Effector memory CD4-positive, alpha-beta T cell (primary cell): ENCODE measurements at places on chromosomes 6 and 20.

DNA sequence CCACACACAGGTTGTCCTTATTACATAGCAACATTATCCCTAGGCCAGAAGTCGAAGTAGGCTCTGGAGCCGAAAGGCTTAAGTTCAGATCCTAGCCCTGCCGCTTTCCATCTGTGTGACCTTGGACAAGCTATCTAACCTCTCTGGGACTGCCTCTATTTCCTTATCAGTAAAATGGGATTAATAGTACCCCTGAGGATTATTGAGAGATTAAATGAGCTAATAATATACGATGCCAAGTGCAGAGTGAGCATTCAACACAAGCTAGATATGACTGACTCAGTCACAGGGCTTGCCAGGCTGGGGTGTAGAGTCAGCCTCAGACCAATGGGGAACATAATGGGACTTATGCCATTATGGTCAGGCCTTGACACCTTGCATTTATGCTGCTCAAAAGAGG, 8.9 kb upstream of the SPATA2 start:
- no peak for DNase-seq

- DNase-seq: no peak
These were observed 151.0 kb downstream of the VEGFA start for GRCh38 chr6:43921039-43921438.

GRCh38 chr6:19669206-19669605, 168.0 kb upstream of the ID4 start:
- DNase-seq: no peak

DNA sequence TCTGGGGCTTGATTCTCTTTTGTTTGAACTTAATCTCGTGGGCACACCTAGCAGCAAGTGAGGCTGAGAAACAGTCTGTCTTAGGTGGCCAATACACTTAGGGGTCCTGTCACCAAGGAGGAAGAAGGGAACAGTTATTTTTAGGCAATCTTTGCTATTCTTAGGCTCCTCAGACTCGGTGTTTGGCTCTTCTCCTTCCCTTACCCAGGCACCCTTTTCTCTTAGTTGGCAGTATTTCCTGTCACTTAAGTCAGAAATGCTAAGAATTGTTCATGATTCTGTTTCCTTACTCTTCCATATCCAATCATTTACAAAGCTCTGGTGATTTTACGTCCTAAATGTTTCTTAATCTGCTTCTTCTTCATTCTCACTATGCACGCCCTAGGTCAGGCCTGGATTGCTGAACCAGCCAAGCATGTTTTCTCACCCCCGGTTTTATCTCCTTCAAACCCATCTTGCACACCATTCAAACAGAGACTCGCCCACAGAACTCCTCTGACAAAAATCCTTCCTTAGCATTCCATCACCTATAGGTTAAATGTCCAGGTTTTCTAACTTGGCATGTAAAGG, 45.2 kb upstream of the TMEM217 start:
- DNase-seq: no peak

DNA sequence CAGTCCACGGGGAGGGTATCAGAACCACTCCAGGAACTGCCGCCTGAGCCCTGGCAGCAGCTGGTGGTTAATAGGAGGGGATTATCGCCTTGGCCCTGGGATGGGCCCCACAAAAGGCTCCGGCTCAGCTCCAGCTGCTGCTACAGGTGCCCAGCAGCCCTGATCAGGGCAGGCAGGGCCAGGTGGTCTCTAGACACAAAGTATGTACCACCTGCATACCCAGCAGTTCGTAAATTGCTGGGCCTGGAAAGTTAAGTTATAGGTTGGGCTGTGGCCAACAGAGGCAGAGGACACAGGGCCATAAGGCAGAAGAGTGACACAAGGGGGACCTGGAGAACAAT, 35.1 kb downstream of the RRBP1 start:
- no peak for DNase-seq

DNA sequence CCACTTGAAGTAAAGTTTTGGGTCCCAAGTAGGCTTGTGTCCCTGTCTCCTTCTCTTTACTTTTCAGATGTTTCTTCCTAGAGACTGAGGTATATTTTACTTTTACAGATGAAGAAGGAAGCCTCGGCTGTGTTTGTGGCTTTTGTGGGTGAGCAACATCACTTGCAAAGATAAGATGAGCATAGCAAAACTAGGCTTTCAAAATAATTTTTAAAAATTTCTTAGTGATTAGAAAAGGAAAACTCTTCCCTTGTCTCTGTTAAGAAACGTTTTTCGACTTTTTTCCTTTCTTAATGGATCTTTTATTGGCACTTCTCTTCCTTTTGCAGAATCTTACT, 7.6 kb downstream of the PTPN1 start:
- DNase-seq: no peak

- no peak for DNase-seq
These were observed 105.9 kb downstream of the ADGRB3 start for GRCh38 chr6:68740828-68741500.

DNA sequence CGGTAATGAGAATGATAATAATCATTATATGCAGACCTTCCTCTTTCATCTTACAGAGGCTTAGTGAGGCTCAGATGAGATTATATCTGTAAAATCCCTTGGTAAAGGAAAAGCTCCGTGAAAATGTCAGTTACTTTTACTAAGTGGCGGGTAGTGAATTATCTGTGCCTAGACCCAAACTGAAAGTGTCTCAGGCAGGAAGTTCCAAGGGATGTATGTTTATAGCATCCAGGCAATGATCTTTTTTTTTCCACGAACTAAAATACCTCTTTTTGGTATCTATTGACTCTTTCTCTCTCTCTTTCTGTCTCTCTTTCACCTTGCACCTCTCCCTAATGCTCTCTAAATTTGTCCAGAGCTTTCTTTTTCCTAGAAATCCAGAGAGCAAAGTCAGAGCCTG, 5.0 kb downstream of the TCF21 start:
- no peak for DNase-seq

DNA sequence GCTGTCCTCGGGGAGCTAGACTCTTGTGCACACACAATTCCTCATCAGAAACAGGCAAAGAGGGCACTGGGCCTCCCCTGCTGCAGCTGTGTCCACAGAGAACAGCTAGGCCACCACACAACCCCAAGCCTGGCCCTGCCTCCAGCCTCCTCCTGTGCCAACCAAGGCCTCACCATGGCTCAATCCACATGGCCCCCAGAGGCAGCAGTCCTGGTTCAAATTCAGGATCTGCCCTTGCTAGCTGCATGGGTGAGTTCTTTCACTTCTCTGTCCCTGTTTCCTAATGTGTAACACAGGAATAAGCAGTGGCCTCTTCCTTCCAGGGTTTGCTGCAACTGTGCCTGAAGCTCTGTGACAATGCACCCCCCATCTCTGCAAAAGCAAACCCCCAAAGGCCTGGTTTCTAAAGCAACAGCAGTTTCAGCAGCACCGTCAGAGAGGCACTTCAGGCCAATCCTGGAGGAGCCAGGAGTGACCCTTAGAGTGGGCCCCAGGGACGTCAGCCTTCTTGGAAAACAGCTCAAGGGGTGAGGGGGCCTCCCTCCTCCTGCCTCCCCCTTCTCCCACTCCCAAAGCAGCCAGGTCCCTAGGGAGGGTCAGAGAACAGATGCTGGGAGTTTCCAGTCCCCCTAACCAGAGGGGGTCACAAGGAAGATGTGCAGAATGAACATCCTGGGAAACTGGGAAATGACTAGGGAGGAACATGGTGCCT, 2.2 kb downstream of the ADISSP start:
- DNase-seq: no peak

DNA sequence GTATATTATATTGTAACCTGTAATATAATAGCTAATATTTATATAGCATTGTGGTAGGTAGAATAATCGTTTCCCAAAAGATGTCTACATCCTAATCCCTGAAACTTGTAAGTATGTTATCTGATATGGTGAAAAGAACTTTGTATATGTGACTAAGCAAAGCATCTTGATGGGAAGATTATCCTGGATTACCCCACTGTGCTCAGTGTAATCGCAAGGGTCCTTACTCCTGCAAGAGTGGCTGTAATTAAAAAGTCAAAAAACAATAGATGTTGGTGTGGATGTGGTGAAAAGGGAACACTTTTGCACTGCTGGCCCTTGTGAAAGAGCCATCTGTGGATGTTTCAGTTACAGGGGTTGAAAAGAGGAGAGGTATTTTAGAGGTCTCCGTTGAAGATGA, 95.2 kb downstream of the EDN1 start:
- no peak for DNase-seq

DNA sequence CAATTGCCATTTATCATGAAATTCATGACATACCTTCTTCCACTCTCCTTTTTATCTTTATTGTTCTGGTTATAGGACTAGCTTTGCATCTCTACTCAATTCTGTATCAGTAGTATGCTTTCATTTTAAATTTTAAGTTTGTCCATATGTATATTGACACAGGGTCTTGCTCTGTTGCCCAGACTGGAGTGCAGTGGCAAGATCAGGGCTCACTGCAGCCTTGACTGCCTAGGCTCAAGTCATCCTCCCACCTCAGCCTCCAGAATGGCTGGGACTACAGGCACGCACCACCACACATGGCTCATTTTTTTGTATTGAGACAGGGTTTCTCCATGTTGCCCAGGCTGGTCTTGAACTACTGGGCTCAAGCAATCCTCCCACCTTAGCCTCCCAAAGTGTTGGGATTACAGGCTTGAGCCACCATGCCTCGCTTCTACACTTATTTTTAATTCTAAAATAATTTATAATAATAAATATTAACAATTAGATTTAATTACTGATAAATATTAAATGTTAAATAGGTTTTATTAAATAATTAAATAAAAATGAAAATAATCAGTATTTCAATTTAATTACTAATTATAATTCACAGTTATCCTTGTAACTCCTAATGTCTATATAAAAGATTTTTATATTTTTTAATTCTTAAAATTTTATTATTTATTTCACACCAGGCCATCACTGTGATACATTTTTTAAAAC, 27.7 kb downstream of the TRIM38 start:
- no peak for DNase-seq

DNA sequence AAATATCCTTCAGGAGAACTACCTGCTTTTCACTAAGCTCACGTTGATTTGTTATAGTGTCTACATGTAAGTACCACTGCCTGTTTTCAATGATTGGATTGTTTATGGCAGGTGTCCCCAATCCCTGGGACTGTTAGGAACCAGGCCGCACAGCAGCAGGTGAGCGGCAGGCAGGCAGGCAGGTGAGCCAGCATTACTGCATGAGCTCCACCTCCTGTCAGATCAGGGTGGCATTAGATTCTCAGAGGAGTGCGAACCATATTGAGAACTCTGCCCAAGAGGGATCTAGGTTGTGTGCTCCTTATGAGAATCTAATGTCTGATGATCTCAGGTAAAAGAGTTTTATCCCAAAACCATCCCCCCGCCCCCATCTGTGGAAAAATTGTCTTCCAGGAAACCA, 303.3 kb downstream of the EYA4 start:
- no peak for DNase-seq

DNA sequence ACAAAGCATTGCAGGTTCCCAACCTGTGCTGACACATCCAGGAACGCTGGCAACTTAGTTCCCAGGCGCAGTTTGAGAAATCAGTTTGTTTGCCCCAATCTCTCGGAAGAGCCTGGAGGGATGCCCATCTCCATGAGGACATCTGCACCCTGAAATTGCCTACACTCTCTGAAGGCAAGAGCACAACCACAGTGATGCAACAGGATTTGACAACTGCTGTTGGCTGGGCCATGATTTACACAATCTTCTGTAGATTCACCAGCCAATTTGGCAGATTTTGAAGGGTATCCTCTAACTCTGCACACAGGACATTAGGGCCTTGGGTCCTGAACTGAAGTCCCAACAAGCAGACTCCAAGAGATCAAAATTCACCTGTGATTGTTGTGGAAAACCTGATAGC, 3.4 kb downstream of the APMAP start:
- no peak for DNase-seq

GRCh38 chr20:64254571-64255360, 782 bp upstream of the PCMTD2 start:
- DNase-seq: no peak

- DNase-seq: no peak
These were observed 71.1 kb downstream of the CDH22 start for GRCh38 chr20:46237227-46237626.

GRCh38 chr20:37185686-37186085, 6.3 kb upstream of the MROH8 start:
- DNase-seq: no peak

- no peak for DNase-seq
These were observed 64.1 kb downstream of the FAM50B start for GRCh38 chr6:3913077-3913957.

GRCh38 chr6:29680904-29681303, at the start of gene ZFP57:
Gene ZFP57 (minus strand): TSS chr6:29681152. CDS start chr6:29677003, 4,149 bp downstream.
- DNase-seq: no peak

DNA sequence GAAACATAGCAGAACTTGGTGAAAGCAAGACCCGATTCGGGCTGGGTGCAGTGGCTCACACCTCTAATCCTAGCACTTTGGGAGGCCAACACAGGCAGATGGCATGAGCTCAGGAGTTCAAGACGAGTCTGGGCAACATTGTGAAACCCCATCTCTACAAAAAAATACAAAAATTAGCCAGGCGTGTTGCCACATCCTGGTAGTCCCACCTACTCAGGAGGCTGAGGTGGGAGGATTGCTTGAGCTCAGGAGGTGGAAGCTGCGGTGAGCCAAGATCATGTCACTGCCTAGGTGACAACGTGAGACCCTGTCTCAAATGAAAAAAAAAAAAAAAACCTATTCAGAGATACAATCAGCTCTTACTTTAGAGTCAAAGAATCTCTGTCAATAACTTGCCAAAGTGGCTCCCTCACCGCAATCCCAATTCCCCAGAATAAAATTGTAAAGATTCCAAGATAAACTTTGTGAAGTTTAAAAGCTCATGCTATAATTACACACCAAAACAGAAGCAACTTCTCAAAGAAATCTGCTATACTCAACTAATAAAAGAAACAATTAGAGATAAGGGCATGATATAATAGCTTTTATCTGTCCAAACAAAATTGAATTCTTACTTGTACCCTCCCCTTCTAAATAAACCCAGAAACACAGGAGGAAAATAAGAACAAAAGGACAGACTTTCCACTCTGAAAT, 33.6 kb downstream of the CDK19 start:
- DNase-seq: no peak

DNA sequence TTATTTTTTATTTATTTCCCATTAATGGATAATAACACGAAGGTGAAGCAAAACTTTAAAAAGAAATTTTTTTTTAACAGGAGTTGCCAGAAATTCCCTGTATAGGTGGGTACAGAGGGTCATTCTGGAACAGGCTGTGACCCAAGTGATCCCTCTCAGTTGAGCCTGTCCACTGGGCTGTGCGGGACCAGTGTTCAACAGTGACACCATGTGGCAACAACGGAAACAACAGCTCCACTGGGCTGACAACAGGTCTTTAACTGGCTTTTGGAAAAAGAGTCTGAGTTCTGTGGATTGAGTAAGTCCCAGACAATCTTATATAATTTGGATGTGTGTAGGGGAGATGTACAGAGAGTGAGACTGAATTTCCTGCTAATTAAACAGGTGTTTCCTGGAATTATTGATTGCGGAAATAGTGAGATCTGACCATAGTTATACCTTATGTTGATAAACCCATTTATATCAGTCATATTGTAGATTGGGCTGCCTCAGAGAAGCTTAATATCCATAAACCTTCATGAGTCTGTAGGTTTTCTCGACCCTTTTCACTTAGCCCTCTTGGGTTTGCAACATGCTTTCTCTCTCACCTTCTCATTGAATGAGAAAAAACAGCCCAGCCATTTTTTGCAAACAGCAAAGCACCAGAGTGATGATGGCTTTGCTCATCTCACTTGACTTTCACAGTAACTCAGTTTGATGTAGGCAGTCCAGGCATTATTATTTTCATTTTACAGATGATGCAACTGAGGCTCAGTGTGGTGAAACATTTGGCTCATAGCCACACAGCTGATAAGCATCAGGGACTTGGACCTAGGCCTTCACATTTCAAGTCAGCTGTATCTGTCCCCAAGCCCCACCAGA, 17.5 kb downstream of the KIAA1755 start:
- DNase-seq: no peak

- DNase-seq: no peak
These were observed 60.3 kb upstream of the MANEA start for GRCh38 chr6:95517004-95517403.

- DNase-seq: no peak
These were observed 58.5 kb upstream of the KCNK16 start for GRCh38 chr6:39380837-39381549.
